Nucleus accumbens (tissue), 56 donors: ENCODE measurements at places on chromosomes 6 and 20.

GRCh38 chr6:104736545-104736944, 123.2 kb downstream of the HACE1 start:
- DNase-seq = no peak

GRCh38 chr6:110125361-110125760, 54.1 kb downstream of the WASF1 start:
- no peak for DNase-seq

- no peak for DNase-seq
Measured at GRCh38 chr6:107729098-107729497, 95.0 kb downstream of the SCML4 start.

GRCh38 chr6:124977067-124977908, 15.1 kb downstream of the RNF217 start:
- no peak for DNase-seq

DNA sequence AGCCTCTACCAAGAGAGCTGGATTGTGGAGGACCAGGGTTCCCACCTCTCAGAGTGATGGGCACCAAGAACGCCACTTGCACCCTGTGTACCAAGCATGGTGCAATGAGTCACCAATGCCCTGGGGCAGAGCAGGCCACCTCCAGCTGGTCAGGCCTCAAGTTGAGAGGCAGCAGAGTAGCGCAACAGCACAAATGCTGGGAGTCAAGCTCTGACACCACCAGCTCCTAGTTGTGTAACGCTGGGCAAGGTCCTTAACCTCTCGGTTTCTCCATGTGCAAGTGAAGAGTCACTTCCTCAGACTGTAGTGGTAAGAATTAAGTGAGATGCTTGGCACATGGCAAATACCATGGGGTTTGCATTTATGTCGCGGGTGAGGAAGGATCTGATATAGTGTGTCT, 25.6 kb downstream of the GFOD1 start:
- DNase-seq = no peak

GRCh38 chr6:169997930-169998218, 246.5 kb downstream of the ERMARD start:
- no peak for DNase-seq

DNA sequence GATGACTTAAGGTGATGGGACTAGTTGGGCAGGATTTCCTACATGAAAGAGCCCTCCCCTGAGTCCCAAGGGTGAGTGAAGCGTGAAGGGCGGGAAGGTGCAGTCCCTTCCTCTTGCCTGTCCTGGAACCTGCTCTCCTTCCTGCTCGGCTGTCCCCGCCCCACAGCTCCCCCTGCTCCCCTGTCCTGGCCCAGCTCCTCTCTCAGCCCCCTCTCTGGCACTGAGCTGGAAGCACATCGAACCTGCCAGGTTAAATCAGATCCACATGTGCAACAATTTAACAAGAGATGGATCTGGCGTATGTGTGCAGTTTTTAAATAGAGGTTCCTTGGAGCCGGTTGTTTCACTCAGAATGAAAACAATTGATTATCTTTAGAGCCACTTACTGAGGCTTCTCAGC, 95.0 kb downstream of the LRFN2 start:
- DNase-seq = no peak

- no peak for DNase-seq
Measured at GRCh38 chr6:125834348-125834747, 43.6 kb downstream of the NCOA7 start.

DNA sequence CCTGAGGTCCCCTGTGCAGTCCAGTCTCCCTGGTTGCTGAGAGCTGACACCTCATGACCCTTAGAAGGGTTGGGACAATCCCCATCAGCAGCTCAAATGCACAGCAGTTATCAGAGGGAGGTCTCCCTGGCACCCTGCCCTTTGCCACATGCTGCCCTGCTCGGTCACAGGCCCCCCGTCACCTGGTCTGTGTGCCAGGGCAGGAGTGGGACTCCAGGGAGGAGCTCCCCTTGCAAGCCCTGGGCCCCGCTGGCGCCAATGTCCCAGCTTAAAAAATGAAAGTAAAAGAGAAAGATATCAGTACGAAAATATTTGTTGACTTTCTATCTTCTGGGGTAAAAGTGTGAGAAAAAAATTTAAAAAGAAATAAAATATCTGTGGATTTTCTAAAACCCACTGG, 68.1 kb upstream of the SLC22A16 start:
- no peak for DNase-seq

GRCh38 chr20:54094268-54094580, 23.8 kb upstream of the BCAS1 start:
- no peak for DNase-seq

DNA sequence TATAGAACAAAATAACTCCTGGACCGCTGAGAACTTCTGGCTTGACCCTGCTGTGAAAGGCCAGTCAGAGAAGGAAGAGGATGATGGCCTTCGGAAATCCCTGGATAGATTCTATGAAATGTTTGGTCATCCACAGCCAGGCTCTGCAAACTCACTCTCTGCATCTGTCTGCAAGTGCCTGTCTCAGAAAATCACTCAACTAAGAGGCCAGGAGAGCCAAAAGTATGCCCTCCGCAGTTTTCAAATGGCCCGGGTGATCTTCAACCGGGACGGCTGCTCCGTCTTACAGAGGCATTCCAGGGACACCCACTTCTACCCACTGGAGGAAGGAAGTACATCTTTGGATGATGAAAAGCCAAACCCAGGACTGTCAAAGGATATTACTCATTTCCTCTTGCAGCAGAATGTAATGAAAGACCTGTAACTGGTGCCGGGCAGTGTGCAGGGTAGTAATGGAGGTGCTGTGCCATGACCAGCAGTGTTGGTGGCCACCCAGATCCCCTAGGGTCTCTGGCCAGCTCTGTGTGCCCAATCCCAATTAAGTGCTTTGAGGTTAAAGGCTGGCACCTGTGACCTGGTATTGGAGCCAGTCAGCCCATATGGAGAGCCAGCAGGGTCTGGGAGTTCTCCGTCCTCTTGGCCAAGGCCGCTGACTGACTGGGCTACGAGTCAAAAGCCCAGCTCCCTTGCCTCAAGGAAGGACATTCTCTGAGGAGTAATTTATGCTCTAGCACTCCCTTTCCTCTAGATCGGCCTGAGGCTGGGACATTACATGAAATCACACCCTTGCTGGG, 87.1 kb downstream of the TRMT6 start:
- DNase-seq = no peak

- peak; percentile 75 for DNase-seq
Measured at GRCh38 chr6:158009114-158009891, 27.6 kb downstream of the SYNJ2 start.

- DNase-seq = no peak
Measured at GRCh38 chr20:1663917-1664316, 6.3 kb upstream of the SIRPG start.

DNA sequence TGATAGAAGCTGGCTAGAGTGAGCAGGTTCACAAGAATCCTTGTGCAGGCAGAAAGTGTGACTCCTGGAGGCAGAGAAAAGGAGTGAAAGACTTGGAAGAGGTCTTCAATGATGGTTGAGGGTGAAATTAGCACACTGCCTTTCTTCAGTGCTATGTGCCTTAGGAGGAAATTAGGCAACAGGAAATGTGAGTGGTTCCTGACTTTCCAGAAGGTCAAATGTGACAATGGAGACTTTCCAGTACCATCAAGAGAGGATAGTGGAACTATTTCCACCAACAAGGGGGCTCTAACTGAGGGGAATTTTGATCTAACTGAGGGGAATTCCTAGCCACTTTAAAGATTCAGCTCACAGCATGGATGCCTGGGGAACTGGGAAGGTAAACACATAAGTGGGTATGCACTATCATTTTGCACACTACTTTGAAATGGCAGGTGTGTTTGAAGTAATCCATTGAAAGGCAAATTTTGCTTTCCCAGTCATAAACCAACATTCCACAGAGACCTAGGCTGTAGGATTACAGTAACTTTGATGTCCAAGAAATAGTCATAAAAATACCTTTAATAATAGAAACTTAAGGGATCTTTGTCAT, 90.0 kb downstream of the PERP start:
- DNase-seq = no peak

DNA sequence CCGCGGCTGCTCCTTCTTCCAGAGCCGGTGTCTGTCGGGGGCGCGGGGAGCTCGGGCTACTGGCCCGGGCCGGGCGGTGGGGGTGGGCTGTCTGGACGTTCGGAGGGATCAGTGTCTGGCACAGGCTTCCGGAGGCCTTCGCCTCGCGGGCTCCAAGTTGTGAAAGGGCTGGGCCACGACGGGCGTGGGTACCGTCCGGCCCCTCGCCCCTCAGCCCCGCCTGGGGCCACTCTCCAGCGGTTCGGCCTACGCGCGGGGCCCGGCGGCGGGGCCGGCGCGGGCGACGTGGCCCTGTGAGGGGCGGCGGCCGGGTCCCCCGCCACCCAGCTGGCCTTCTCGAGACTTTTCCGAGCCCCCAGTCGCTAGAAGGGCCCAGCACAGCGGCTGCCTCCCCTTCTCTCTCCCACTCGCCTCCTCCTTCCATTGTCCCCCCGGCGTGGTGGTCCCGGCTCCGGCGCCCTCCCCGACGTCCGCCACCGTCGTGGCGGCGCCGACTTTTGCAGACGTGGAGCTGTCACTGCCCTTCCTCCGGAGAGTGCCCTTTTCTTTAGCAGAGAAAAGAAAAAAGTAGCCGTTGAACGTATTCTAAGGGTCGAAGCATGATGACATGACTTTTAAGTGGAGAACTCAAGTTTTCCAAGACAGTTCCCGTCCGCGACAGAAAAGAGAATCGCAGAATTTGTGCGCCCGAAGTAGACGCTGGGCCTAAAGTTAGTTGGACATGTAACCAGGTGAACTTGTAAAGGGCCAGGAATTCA, 571 bp downstream of the ITCH start:
- DNase-seq = peak; percentile 64

- DNase-seq = no peak
Measured at GRCh38 chr6:52523378-52524142, 53.3 kb downstream of the TRAM2 start.

- peak; percentile 44 for DNase-seq
Measured at GRCh38 chr6:56842686-56843475, 112.0 kb upstream of the BEND6 start.

DNA sequence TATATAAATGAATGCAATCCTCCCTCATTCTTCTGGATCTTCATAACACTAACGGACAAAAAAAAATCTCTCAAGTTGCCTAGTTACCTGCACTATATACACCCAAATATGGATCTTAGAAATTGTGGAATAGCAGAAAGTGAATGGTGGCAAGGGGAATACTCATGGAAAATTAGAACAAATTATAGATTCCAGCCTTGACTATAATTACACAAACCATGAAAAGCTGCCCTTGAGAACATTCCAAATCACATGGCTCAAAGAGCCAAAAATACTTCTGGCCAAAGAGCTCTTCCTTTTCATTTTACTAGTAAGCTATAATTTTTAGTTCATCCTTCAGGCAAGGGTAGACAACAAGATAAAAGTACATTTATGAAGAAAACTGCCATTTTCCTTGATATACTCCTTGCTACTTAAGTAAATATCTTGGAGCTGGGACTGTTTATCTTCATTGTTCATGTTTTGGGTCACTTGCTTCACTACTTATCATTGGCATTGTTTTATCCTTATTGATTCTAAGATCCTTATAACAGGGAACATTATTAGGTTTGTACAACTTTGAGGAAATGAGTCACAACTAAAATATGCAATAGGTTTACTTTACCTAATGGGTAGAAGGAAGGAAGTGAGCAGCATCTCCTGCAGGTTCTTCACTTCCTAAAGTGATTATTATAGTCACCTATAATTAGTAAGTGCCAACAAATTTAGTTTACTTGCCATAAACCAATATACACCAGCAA, 6.4 kb upstream of the MTRES1 start:
- DNase-seq = no peak

DNA sequence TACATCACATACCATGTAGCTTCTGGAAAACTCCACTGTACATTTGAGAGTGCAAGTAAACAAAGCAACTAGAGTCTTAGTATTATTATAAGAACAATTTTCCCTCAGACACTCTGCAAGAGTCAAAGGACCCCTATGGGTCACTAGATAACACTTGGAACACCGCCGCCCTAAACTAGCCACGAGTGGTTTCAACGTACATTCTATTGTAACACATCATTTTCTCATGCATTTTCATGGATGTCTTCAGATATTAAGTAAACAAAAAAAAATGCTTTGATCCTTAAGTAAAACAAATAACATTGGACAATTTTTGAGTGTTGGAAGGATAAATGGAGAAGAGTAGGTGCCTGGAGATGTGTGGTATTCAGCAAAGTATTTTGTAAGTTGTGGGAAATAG, 3.2 kb upstream of the RNF146 start:
- no peak for DNase-seq

DNA sequence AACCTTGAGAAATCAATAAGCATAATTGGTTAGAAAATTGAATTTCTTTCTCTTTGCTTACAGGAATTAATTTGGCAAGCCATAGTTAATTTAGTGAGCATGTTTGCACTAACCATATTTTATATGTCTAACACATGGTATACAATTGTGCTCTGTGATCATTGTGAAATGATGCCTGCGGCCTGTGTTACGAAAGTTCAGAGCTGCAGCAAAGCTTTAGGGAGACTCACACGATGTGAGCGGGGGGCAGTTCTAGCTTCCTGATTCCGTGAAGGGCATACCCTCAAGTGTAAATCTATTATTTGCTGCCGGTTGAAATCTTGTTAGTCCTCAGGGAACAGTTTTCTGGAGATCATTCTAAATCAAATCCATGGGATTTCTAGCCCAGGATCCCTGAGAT, 25.5 kb upstream of the ADTRP start:
- no peak for DNase-seq

DNA sequence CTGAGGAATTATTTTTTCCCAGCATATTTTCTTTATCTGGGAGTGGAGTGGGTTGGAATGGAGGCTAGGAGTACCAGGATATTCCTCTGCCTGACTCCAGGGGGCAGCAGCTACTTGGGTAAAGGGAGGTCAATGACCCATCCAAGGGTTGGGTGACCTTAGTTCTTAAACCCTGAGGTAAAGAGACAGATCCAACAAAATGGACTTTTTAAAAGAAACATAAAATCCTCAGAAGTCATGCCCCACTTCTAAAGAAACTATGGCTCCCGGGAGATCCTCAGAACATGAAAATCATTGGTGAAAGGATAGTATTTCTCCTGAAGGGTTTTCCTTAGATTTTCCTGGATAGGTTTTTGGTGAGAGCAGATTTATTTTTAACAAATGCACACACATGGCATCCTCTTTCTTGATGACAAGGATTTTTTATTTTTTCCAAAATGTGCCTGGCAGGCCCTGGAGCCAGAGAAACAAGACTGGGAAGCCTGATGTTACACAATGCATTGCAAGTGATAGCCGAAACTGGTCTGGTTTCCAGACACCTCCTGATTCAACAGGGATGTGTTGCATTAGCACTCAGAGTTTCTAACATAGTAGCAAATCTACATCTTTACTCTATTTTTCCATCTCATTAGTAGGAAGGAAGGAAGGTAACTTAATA, 240.9 kb upstream of the BTBD3 start:
- DNase-seq = no peak

GRCh38 chr6:165606740-165607008, 56.4 kb downstream of the PDE10A start:
- no peak for DNase-seq
